CD4-positive, alpha-beta T cell (primary cell): ENCODE measurements at places on chromosomes 2 and 18.
A peak's percentile ranks its signal among the peaks of the same experiment; 100 is the strongest.

GRCh38 chr18:42107691-42108450 is 152.8 kb downstream of the PIK3C3 start:
- H3K4me1 ChIP-seq: no peaks in the 10 kb centered on the region
- no peaks in the 10 kb centered on the region for H3K36me3 ChIP-seq

GRCh38 chr2:166545473-166545872 is 51.4 kb upstream of the SCN7A start:
- no peaks in the 10 kb centered on the region for H3K4me1 ChIP-seq
- H3K4me3 ChIP-seq: no peak overlapping the region
- H3K27ac ChIP-seq: no peak overlapping the region
- H3K27me3 ChIP-seq: no peaks in the 10 kb centered on the region

DNA sequence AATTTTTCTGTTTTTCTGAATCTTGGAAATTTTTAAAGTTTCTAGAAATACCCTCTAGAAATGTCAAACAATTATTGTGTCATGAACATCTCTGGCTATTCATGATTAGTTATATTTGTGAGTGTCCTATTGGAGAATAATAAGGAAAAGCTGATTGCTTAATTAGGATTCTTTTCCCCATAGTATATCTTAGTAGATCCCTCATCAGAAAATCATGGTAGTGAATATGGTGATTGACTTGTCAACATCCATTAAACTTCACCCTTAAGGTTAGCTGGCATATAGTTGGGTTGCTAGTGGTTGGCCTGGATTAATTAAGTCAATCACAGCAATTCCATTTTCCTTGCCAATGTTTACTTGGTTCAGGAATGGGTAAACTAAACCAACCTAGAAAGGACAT is 18.7 kb upstream of the NABP1 start:
- no peak overlapping the region for H3K4me3 ChIP-seq
- no peaks in the 10 kb centered on the region for H3K36me3 ChIP-seq
- H3K27ac ChIP-seq: no peak overlapping the region
- no peak for DNase-seq
- no peaks in the 10 kb centered on the region for H3K4me1 ChIP-seq
- H3K27me3 ChIP-seq: no peaks in the 10 kb centered on the region

DNA sequence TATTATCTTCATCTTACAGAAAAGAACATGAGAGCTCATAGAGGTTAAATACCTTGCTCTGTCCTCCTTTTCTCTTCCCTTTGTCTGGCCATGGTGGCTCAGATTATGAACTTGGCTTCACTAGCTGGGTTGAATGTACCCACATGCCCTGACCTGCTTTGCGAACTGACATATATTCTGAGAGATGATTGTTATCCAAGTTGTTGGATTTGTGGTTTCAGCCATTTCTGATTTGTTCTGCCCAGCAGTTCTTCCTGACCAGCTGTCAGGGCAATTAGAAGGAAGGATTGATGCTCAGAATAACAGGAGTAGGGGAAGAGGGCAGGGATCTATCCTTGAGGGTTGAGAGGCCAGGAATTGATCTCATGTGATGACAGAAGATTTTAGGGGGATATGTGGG is 236.8 kb upstream of the FAM98A start:
- no peak overlapping the region for H3K4me3 ChIP-seq
- H3K36me3 ChIP-seq: no peaks in the 10 kb centered on the region
- H3K4me1 ChIP-seq: no peaks in the 10 kb centered on the region
- H3K27me3 ChIP-seq: no peaks in the 10 kb centered on the region
- no peak overlapping the region for H3K27ac ChIP-seq

DNA sequence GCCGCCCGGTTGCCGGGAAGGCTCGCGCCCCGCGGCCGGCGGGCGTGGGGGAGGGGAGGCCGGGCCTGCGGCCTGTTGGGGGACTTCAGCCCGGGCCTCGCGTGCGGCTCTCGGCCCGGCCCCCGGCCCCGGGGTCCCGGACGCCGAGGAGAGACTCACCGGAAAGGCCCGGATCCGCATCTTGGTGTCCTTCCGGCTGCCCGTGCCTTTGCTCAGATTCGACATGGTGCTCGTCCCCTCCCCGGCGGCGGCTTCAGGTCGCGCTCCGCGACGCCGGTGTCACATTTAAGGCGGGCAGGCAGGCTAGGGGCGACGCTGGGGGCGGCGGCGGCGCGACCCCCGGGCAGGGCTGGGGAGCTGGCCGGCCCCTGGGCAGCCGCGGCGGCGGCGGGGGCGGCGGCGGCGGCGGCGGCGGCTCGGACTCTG is 365 bp downstream of the CUL3 start:
- DNase-seq: peak; percentile 79
- peak overlapping the region; percentile 91 for H3K4me3 ChIP-seq
- peaks cover 28% of the 10 kb centered on the region for H3K4me1 ChIP-seq
- no peaks in the 10 kb centered on the region for H3K27me3 ChIP-seq

GRCh38 chr2:72148837-72149555 is 1.3 kb upstream of the CYP26B1 start:
- H3K36me3 ChIP-seq: no peaks in the 10 kb centered on the region
- peaks cover 80% of the 10 kb centered on the region for H3K27me3 ChIP-seq
- H3K27ac ChIP-seq: no peak overlapping the region
- H3K4me3 ChIP-seq: peak overlapping the region; percentile 34
- DNase-seq: no peak

- H3K4me1 ChIP-seq: no peaks in the 10 kb centered on the region
- no peak for DNase-seq
- H3K36me3 ChIP-seq: no peaks in the 10 kb centered on the region
- H3K4me3 ChIP-seq: no peak overlapping the region
- H3K27ac ChIP-seq: no peak overlapping the region
These were observed 627.7 kb upstream of the CDH2 start for GRCh38 chr18:28804512-28805202.

GRCh38 chr2:147198651-147199171 is 646.1 kb upstream of the ACVR2A start:
- no peak for DNase-seq
- H3K4me3 ChIP-seq: no peak overlapping the region
- H3K27ac ChIP-seq: no peak overlapping the region
- H3K4me1 ChIP-seq: no peaks in the 10 kb centered on the region
- no peaks in the 10 kb centered on the region for H3K27me3 ChIP-seq
- no peaks in the 10 kb centered on the region for H3K36me3 ChIP-seq

- no peak for DNase-seq
- no peak overlapping the region for H3K27ac ChIP-seq
- H3K4me3 ChIP-seq: no peak overlapping the region
These were observed 463.3 kb upstream of the CELF4 start for GRCh38 chr18:38028946-38029345.

DNA sequence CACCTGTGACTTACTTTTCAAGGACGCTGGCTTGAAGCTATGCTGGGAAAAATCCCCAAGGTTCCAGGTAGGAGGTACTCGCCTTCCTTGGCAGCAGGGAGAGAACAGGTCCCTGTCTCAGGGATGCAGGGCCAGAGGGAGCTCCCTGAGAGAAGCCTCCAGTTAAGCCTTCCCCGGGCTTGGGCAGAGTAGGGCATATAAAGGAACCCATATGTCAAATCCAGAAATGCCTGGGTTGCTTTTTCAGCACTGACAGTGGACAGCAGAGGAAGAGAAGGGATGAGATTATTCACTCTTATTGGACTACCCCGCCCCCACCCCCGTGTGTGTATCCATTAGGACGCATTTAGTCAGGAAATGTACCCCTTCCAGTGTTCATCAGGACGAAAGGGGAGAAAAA is 89.3 kb upstream of the TEX51 start:
- H3K27ac ChIP-seq: no peak overlapping the region
- H3K4me3 ChIP-seq: no peak overlapping the region
- H3K36me3 ChIP-seq: no peaks in the 10 kb centered on the region
- H3K27me3 ChIP-seq: no peaks in the 10 kb centered on the region
- no peaks in the 10 kb centered on the region for H3K4me1 ChIP-seq

DNA sequence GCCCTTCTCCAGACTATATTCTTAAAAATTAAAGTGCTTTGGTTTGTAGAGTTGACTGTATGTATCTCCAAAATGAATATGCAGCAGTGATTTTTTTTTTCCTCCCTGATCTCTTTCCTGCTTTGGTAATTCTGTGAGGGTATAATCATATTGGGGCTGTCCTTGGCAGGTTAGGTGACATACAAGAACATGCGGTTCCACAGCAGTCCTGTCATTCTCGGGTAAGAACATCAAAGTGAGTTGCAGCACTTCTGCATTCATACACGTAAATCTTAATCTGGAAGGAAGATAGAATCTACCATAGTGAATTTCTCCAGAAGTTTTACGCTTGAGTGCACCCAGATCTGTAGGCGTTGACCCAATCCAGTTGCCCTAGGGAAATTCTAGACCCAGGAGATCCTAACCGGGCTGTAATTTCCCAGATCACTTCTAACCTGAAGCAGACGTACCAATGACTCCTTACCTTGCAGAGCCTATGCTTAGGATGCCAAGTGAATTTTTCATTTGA is 109.4 kb downstream of the PRPF40A start:
- no peak overlapping the region for H3K27ac ChIP-seq
- H3K4me1 ChIP-seq: peaks cover 4% of the 10 kb centered on the region
- DNase-seq: no peak

- H3K27me3 ChIP-seq: no peaks in the 10 kb centered on the region
- no peak for DNase-seq
- no peaks in the 10 kb centered on the region for H3K4me1 ChIP-seq
- no peak overlapping the region for H3K27ac ChIP-seq
These were observed 1097.9 kb upstream of the CNTNAP5 start for GRCh38 chr2:122927197-122927596.

GRCh38 chr18:8614875-8615274 is 5.6 kb downstream of the RAB12 start:
- H3K27me3 ChIP-seq: no peaks in the 10 kb centered on the region
- peaks cover 34% of the 10 kb centered on the region for H3K4me1 ChIP-seq
- peaks cover 4% of the 10 kb centered on the region for H3K36me3 ChIP-seq
- no peak for DNase-seq
- no peak overlapping the region for H3K4me3 ChIP-seq
- H3K27ac ChIP-seq: no peak overlapping the region

- no peaks in the 10 kb centered on the region for H3K27me3 ChIP-seq
- peaks cover 3% of the 10 kb centered on the region for H3K36me3 ChIP-seq
- H3K27ac ChIP-seq: peak overlapping the region; percentile 93
- peaks cover 28% of the 10 kb centered on the region for H3K4me1 ChIP-seq
These were observed 1.9 kb upstream of the STAT4 start for GRCh38 chr2:191152482-191153240.

- H3K27ac ChIP-seq: no peak overlapping the region
- no peak overlapping the region for H3K4me3 ChIP-seq
- no peaks in the 10 kb centered on the region for H3K27me3 ChIP-seq
- H3K4me1 ChIP-seq: no peaks in the 10 kb centered on the region
- no peaks in the 10 kb centered on the region for H3K36me3 ChIP-seq
- DNase-seq: no peak
These were observed 122.7 kb downstream of the VWC2L start for GRCh38 chr2:214533541-214533940.

DNA sequence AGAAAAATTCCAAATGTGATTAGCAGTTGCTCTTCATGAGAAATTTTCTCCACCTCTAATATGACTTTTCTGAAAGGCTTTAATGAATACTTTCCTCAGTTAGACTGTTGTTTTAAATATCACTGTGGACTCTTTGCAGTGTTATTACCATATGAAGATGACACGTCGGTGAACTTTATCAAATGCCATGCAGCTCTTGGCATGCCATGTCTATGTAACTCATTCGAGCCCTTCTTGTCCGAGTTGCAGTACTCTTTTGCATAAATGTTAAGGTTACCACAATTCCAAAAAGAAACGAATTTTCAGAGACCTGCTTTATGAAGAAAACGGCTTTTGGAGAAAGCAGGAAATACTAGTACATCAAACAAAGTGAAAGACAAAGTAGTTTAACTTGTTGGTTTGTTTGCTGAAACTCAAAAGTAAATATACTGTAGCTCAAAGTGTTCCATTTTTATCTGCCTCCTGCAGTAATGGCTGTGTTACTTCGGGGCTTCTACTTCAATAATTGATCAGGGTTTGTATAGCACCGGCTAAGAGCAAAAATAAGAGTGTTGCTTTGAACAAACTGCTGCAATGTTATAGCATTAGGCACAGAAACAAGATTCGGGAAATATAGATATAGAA is 204.1 kb downstream of the ARHGAP15 start:
- no peak overlapping the region for H3K27ac ChIP-seq
- no peak overlapping the region for H3K4me3 ChIP-seq
- no peaks in the 10 kb centered on the region for H3K4me1 ChIP-seq
- no peaks in the 10 kb centered on the region for H3K27me3 ChIP-seq
- DNase-seq: no peak
- H3K36me3 ChIP-seq: no peaks in the 10 kb centered on the region

GRCh38 chr2:144490017-144490416 is 29.9 kb downstream of the ZEB2 start:
- DNase-seq: no peak
- H3K4me3 ChIP-seq: no peak overlapping the region
- H3K27ac ChIP-seq: no peak overlapping the region
- no peaks in the 10 kb centered on the region for H3K4me1 ChIP-seq

DNA sequence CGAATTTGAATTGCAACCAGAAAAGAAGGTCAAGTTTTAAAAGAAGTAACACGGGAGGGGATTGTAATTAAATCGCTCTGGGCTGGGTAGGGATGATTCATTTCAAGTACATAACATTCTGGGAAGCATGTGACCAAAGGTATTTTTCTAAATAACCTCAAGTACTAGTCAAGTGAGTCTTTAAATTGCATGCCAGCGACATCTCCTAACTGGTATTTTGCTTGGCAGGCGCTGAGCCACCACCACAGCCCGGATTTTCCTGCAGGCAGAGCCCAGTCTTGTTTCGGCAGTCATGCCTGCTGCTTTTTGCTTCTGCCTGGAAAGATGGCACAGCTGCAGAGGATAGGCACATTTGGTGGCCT is 33.7 kb upstream of the NPAS2 start:
- no peaks in the 10 kb centered on the region for H3K27me3 ChIP-seq
- DNase-seq: no peak
- no peak overlapping the region for H3K27ac ChIP-seq
- H3K4me3 ChIP-seq: no peak overlapping the region
- H3K4me1 ChIP-seq: no peaks in the 10 kb centered on the region
